Astrocyte (in vitro differentiated cells and primary cell): ENCODE measurements at places on chromosomes 13 and 19. TPM values are rescaled to one million over a fixed set of nuclear protein-coding genes. Genes with fewer than 3 reads are reported as not detected.
A peak's percentile ranks its signal among the peaks of the same experiment; 100 is the strongest.

- no peak for DNase-seq
Measured at GRCh38 chr19:12784871-12785430, 6.3 kb upstream of the JUNB start.

DNA sequence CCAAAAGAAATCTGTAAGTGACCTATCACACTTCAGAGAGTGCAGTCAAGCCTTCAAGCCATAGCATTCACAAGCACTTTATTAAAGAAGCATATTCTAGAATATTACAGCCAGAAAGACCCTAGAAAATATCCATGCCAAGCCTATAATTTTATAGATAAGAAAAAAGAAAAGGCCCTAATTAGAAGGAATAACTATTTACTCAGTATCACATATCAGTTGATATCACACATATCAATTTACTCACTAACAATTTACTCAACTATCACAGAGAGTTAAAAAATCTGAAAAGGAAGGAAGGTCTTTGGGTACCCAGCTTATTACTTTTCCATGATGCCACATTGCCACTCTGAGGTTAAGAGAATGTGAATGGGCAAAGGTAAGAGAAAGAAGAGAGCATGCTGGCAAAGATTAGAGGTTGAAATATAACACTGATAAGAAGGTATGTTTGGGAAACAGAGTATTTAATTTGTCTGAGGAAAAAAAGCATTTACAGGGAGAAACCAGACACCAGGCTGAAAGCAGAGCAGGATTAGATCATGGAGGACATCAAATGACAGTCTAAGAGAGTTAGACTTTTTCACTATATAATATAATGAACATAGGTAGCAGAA is 186.2 kb downstream of the VWA8 start:
- DNase-seq, result no peak

ZFP36 gene
- total RNA-seq, result 21.6 and 28.0 TPM in 2 replicates

DNA sequence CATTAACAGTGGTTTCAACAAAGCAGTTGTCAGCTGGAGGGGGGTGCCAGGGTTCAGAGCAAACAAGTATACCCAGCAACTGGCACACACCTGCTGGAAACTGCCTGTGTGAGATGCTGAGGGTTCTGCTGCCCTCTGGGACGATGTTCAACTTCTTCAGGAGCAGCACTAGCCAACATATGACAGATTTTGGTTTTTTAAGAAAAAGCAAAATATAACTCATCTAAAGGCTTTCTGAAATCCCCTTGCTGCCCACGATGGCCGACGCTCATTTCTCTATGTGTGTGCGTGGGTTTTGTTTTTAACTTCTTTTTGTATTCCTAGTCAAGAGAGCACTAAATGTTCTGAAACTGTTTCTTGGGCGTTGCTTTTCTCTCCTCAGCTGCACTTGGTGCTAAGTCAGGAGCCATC is 79.9 kb downstream of the MRPL57 start:
- DNase-seq, result no peak

DNA sequence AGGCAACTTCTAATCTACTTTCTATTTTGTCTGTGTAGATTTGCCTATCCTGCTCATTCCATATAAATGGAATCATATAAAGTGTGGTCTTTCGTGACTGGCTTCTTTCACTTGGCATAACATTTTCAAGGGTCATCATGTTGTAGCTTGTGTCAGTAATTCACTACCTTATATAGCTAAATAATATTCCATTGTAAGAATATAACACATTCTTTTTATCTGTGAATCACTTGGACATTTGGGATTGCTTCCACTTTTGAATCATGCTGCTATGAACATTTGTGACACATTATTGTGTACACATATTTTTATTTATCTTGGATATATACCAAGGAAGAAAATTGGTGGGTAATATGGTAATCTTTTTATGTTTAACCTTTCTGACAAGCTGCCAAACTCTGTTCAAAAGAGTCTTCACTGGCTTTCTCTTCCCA is 89.0 kb upstream of the CSNK1A1L start:
- DNase-seq, result peak; percentile 90

SLC25A41 gene
- 0.55 and 0.75 TPM in 2 replicates for total RNA-seq

DNA sequence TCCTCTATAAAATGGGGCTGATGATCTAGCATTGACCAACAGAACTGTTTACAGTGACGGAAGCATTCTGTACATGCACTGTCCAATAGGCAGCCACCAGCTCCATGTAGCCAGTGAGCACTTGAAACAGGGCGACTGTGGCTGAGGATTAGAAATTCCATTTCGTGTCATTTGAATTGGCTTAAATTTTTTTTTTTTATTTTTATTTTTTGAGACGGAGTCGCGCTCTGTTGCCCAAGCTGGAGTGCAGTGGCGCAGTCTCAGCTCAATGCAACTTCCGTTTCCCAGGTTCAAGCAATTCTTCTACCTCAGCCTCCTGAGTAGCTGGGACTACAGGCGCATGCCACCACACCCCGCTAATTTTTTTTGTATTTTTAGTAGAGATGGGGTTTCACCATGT is 3.0 kb downstream of the PRKCG start:
- DNase-seq, result no peak

TEX29 gene
- 0.43 TPM in 1 of 2 replicates, not detected in the other for total RNA-seq

DNA sequence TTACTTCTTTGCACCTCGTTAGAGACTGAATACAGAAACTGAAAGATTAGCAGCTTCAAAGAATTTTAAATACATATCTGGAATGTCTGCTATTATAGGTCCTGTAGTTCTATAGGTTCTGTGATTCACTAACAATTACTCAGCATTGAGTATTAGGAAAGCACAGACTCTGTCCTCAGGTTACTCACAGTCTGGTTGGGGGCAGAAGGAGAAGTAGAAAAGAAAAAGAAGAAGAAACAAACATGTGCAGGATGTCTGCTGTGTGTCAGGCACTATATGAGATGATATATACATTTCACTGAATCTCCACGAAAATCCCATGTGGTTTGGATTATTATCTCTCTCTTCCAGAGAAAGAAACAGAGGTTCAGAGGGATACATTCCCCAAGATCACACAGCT is 40.1 kb downstream of the SERTM1 start:
- DNase-seq, result peak; percentile 13

- peak; percentile 62 for DNase-seq
Measured at GRCh38 chr19:45615795-45616703, 14.0 kb upstream of the GPR4 start.

ADGRE1 gene
- total RNA-seq, result not detected in 2 replicates

S1PR4 gene
- not detected in 2 replicates for total RNA-seq

DNA sequence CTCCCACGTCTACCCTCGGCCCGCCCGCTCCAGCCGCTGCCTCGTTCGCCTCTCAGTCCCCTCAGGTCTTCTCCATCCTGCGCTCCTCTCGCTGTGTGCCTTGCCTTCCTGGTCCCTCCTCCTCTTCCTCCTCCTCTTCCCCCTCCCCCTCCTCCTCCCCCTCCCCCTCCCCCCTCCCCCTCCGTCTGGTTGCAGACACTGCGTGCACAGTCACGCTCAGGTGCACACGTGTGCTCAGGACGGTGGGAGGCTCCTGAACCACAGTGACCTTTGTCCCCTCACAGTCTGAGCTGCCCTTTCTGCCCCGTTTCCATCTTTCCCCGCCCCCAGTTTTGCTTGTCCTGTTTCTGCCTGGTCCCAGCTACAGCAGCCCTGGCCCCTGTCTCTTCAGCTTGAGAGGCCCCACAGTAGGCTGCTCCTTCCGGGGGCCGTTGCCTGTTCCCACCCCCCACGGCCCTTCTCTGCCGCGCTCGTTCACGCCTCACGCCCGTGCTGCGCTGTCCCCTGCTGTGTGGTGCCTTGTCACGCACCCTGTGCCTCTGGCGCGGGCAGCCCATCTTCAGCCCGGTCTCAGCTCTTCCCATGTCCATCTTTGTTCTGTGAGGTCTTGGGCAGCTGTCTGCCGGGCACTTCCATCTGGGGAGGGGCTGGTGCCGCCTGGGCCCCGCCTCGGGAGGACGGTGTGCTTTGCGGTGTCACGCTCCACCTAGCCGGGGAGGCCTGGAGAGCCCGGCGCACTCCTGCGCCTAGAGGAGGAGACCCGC is 13.8 kb upstream of the RPS15 start:
- DNase-seq, result no peak

DNA sequence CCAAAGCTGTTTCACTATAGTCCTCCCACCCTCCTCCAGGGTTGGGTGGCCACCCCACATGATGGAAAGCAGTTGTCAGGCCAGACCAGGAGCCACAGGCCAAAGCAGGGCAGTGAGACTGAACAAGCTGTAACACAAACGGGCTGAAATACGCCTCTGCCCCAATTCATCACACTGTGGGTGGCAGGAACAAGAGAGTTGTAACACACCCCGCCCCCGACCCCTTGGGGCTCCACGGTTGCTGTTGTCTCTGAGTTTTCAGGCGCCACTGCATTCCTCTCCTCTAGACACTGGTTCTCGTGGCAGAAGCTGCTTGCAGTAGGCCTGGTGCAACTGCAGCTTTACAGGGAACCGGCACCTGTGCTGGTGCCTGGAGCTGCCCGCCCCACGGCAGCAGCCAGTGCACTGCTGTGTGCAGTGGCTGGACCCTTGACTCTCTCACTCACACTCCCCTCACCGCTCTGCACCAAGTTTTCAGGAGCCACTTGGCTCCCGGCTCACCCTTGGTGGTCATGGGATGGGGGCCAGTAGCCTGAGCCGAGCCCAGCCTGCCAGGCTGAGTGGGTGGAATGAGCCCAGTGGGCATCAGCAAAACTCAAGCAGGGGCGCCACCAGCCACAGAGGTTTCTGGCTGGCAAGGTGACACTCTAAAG is 1314.5 kb upstream of the MIR17HG start:
- no peak for DNase-seq

GRCh38 chr13:65653613-65654012 is 1576.5 kb downstream of the PCDH9 start:
- no peak for DNase-seq

UNC13A gene
- total RNA-seq, result 1.2 and 1.4 TPM in 2 replicates

AMER2 gene
- 0.02 TPM in 1 of 2 replicates, not detected in the other for total RNA-seq

HRC gene
- not detected in 2 replicates for total RNA-seq

GRCh38 chr13:91922969-91923592 is 524.7 kb downstream of the GPC5 start:
- DNase-seq, result no peak

STOML3 gene
- total RNA-seq, result not detected in 2 replicates

DNA sequence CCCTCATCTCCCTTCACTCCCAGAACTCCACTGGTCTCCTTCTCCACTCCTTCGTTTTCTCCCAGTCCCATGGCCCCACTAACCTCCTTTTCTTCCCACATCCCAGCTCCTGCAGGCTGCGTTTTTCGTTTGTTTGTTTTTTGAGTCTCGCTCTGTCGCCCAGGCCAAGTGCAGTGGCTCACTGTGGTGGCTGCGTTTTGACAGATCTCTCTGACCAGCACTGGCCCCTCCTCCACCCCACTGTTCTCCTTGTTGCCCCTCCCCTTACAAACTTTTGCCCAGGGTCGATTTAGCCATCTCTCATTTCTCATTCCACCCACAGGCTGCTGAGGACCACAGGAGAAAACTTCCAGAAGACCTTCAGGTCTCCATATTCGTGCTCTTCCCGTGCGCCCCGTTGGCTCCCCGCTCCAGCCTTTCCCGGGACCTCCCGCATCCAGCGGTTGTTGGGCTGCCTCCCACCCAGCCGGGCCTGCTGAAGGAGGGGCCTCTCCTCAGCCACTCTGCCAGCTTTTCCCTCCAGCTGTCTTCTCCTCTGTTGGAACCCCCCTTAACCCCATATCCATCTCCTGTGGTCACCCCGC is 40.6 kb upstream of the GJB6 start:
- DNase-seq, result no peak

DNA sequence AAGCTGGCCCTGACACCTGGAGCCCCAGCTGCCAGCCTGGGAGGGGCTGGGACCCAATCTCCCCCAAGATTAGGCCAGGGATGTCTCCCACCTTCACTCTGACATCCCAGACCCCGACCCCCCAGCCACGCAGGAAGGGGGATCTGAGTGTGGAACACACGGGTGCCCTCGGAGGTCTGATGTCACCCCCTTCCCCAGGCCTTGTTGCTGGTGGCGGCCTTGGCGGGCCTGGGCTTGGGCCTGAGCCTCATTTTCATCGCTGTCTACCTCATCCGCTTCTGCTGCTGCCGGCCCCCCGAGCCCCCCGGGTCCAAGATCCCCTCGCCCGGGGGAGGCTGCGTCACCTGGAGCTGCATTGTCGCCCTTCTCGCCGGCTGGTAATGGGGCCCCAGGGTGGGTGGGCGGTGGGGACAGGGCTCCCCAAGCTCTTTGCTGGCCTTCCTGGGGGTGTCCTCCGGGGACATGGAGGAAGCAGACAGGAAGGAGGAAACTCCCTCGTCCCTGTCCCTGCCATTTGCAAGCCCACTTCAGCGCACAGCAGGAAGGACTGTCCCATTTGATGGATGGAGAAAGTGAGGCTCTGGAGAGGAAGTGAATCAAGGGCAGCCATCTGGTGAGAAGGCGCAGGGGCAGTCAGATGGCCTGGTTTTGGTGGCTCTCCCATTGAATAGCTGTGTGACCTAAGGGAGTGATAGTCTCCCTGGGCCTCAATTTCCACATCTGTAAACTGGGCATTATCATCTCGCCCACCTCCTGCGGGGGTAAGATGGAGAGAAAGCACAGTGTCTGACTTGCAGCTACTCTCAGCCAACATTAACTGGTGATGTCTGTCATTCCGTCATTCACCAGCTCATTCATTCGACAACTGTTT is 3.9 kb downstream of the TTYH1 start:
- DNase-seq, result no peak

NCLN gene
- total RNA-seq, result 95.8 and 97.3 TPM in 2 replicates

DNAJC15 gene
- 10.9 and 13.8 TPM in 2 replicates for total RNA-seq

VMAC gene
- total RNA-seq, result 3.9 and 4.2 TPM in 2 replicates

DNA sequence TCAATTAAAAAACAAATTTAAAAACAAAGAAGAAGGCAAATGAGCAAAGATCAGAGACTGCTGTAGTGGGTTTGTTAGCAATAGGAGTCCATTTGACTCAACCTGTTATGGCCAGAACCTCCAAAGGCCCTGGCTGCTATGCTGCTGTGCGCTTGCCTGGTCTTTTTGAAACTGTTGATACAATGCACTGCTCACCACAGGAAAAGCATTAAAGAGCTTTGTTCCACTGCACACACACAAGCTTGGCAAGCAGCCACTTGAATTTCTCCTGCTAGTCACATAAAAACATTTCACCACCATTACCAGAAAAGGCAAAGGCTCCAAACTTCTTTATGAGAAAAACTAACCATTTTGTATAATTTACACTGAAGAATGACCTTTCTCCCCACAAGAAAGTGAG is 132.2 kb downstream of the FREM2 start:
- DNase-seq, result peak; percentile 51

LENG9 gene
- total RNA-seq, result 3.7 and 3.8 TPM in 2 replicates

DNA sequence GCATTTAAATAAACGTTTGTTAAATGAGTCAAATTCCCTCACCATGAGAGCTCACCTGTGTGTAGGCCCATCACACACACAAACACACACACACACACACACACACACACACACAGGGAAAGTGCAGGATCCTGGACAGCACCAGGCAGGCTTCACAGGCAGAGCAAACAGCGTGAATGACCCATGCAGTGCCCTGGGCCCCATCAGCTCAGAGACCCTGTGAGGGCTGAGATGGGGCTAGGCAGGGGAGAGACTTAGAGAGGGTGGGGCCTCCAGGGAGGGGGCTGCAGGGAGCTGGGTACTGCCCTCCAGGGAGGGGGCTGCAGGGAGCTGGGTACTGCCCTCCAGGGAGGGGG is 8.5 kb upstream of the CEACAM5 start:
- no peak for DNase-seq

ADGRE3 gene
- total RNA-seq, result not detected in 2 replicates

- DNase-seq, result no peak
Measured at GRCh38 chr13:25378528-25378927, 6.8 kb downstream of the ATP8A2 start.

GRCh38 chr19:7153022-7153421 is 83.5 kb downstream of the ZNF557 start:
- DNase-seq, result peak; percentile 12
